CD4-positive, alpha-beta memory T cell (primary cell): ENCODE measurements at places on chromosomes 16 and 17. TPM values are rescaled to one million over a fixed set of nuclear protein-coding genes. Genes with fewer than 3 reads are reported as not detected.

- no peaks in the 10 kb centered on the region for H3K36me3 ChIP-seq
- H3K4me3 ChIP-seq = no peak overlapping the region
- DNase-seq = peak; percentile 51
- H3K27ac ChIP-seq = no peak overlapping the region
- no peaks in the 10 kb centered on the region for H3K27me3 ChIP-seq
- H3K4me1 ChIP-seq = peaks cover 13% of the 10 kb centered on the region
These were observed 47.2 kb downstream of the HOXB1 start for GRCh38 chr17:48483471-48484131.

- H3K27ac ChIP-seq = no peak overlapping the region
- no peak overlapping the region for H3K4me3 ChIP-seq
- no peaks in the 10 kb centered on the region for H3K4me1 ChIP-seq
These were observed 172.4 kb downstream of the STX8 start for GRCh38 chr17:9403257-9403656.

- no peak overlapping the region for H3K4me3 ChIP-seq
- peaks cover 52% of the 10 kb centered on the region for H3K36me3 ChIP-seq
- no peaks in the 10 kb centered on the region for H3K27me3 ChIP-seq
- peaks cover 32% of the 10 kb centered on the region for H3K4me1 ChIP-seq
- peak overlapping the region; percentile 38 for H3K27ac ChIP-seq
These were observed 4.8 kb upstream of the ADAT1 start for GRCh38 chr16:75627851-75628250.

- H3K4me1 ChIP-seq = peaks cover 54% of the 10 kb centered on the region
- H3K27ac ChIP-seq = peak within 1 kb of the TSS; percentile 94
- no peaks in the 10 kb centered on the region for H3K27me3 ChIP-seq
- H3K36me3 ChIP-seq = no peaks in the 10 kb centered on the region
These were observed at the start of gene CTCF for GRCh38 chr16:67562526-67562917. Gene CTCF (plus strand): TSS chr16:67562526. CDS start chr16:67610833, 48,307 bp downstream.

- no peak for DNase-seq
- H3K4me3 ChIP-seq = no peak overlapping the region
- no peaks in the 10 kb centered on the region for H3K4me1 ChIP-seq
- no peaks in the 10 kb centered on the region for H3K36me3 ChIP-seq
- H3K27ac ChIP-seq = no peak overlapping the region
- H3K27me3 ChIP-seq = no peaks in the 10 kb centered on the region
These were observed 18.0 kb downstream of the ABCC12 start for GRCh38 chr16:48137822-48138221.

DNA sequence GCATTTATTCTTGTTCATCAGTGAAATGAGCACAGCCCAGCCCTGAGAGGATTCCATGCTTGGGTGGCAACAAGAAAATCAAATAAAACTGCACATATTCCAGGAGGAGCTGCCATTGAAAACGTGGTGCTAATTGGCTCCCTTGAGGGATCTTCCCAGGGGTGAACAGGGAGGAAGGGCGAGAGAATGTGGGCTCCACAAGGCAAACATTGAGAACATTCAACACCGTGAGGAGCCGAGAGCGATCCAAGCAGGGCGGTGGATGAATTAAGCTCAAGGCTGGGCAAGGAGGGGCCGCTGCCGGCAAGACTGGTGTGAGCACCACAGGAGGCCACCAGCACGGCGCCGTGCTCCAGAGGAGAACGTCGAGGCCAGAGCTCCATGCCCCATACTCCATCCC, 166.9 kb downstream of the C16orf95 start:
- no peak overlapping the region for H3K27ac ChIP-seq
- H3K27me3 ChIP-seq = no peaks in the 10 kb centered on the region

DNA sequence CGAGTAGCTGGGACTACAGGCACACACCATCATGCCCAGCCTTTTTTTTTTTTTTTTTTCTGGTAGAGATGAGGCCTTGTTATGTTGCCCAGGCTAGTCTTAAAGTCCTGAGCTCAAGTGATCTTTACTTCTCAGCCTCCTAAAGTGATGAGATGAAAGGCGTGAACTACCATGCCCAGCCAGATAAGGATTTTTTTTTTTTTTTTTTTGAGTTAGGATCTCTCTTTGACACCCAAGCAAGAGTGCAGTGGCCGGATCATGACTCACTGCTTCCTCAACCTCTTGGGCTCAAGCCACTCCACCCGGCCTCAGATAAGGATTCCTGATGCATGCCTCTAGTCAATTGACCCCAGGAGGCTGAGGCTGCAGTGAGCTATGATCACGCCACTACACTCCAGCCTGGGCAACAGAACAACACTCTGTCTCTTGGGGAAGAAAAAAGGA, 11.2 kb upstream of the PLEKHG4 start:
- no peaks in the 10 kb centered on the region for H3K36me3 ChIP-seq
- no peak overlapping the region for H3K4me3 ChIP-seq
- H3K27me3 ChIP-seq = no peaks in the 10 kb centered on the region
- no peak for DNase-seq
- H3K4me1 ChIP-seq = no peaks in the 10 kb centered on the region

- DNase-seq = no peak
- H3K4me3 ChIP-seq = no peak overlapping the region
- peaks cover 23% of the 10 kb centered on the region for H3K36me3 ChIP-seq
- no peak overlapping the region for H3K27ac ChIP-seq
- H3K4me1 ChIP-seq = peaks cover 6% of the 10 kb centered on the region
- no peaks in the 10 kb centered on the region for H3K27me3 ChIP-seq
These were observed 14.7 kb downstream of the TMEM11 start for GRCh38 chr17:21199311-21199710.

DNA sequence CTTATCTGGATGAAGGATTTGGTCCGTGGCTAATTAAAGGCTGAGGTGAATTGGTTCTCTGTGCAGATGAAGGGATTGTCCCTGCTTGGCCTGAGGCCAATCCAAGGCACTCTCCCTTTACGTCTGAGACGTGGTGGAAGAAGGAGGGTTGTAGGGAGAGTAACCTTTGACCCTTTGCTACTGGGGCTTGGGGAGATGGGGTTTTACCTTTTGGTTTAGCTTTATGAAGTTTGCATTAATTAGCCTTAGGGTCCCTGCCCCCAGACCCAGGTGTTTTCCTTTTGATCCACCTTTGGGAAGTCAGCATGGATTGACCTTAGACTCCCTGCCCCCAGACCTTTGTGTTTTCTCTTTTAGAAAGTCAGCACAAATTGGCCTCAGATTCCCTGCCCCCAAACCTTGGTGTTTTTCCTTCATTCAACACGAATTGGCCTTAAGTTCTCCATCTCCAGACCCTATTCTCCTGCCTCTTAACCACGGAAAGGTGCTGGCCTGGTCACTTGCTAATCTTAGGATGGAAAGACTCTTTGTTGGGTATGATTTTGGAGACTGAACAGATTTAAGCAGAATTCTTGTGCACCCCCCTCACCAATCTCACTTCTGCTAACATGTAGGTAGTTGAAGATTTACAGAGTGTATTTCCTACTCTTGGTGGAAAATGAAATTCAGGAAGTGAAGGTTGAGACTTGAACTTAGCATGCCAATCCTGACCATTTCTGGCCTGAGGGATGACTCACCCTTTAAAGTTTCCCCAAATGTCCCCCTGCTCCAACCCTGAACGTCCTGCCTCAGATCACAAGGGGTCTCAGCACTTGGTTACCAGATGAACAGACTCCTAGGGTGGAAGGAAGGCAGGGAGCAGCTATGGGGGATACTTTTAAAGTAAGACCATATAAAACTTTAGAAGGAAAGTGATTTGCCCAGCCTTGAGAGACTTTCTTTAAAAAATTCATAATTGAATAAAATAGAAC, 23.1 kb upstream of the MMD start:
- no peak overlapping the region for H3K4me3 ChIP-seq
- H3K36me3 ChIP-seq = no peaks in the 10 kb centered on the region
- H3K27me3 ChIP-seq = no peaks in the 10 kb centered on the region
- DNase-seq = no peak
- no peaks in the 10 kb centered on the region for H3K4me1 ChIP-seq
- no peak overlapping the region for H3K27ac ChIP-seq

- H3K4me3 ChIP-seq = no peak overlapping the region
- peaks cover 39% of the 10 kb centered on the region for H3K4me1 ChIP-seq
- H3K27ac ChIP-seq = no peak overlapping the region
- H3K36me3 ChIP-seq = no peaks in the 10 kb centered on the region
- no peak for DNase-seq
These were observed 972 bp upstream of the ADCY9 start for GRCh38 chr16:4117250-4117578.

DNA sequence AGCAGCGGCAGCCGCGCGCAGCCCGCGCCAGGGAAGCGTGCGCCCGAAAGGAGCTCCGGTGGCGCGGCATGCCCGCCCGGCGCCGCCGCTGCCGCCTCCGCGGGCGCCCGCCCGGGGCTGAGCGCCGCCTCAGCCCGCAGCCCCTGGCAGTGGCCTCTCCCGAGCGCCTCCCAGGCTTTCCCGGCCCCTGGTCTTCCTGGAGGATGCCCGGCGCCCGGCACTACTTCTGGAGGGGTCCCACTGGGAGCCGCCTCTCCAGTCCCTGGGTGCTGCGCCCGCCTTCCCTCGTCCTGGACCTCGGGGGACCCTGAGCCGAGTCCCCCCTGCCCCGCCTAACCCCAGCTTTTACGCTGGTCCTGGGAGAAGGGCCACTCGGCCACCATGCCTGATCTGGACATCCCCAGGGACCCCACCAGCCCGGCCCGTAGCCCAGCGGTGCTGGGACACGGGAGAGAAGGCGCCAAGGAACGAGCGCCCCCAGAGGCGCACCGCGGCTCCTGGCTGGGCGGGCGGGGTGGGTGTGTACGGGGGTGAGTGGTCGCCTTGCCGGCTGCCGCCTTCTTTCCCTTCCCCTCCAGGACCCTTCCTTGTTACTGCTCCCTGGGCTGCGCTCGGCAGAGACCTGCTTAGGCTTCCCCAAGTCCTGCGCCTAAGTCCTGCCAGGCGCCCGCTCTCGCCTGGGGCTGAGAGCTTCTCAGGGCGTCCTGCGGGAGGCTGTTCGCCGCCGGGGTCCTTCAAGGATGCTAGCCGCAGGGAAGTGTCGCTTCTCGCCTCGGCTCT, 704 bp downstream of the ASIC2 start:
- no peak overlapping the region for H3K4me3 ChIP-seq
- no peak for DNase-seq
- no peak overlapping the region for H3K27ac ChIP-seq
- no peaks in the 10 kb centered on the region for H3K36me3 ChIP-seq
- no peaks in the 10 kb centered on the region for H3K4me1 ChIP-seq

DNA sequence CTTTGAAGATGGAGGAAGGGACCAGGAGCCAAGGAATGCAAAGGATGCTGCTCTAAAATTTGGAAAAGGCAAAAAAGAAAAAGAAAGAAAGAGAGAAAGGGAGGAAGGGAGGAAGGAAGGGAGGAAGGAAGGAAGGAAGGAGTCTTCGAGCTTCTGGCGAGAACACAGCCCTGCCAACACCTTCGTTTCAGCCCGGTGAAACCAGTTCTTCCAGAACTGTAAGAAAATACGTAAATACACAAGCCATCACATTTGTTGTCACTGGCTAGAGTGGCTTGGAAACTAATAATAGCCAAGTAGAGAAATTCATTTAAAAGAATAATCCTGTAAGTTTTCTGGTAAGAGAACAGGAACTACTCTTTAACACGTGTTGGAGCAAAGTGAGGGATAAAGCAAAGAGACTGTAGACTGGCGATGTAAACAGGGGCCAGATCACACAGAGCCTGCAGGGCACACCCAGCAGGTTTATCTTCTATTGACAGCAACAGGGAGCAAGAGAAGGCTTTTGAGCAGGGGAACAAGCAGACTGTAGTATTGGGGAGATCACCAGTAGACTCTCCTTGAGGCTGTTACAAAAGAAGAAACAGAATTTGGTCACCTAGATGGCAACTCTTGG, 188.7 kb upstream of the MPHOSPH6 start:
- H3K4me1 ChIP-seq = no peaks in the 10 kb centered on the region
- H3K36me3 ChIP-seq = no peaks in the 10 kb centered on the region
- no peak overlapping the region for H3K27ac ChIP-seq

- no peak overlapping the region for H3K4me3 ChIP-seq
- H3K27me3 ChIP-seq = no peaks in the 10 kb centered on the region
- H3K36me3 ChIP-seq = no peaks in the 10 kb centered on the region
- H3K27ac ChIP-seq = no peak overlapping the region
These were observed 611.3 kb upstream of the SALL1 start for GRCh38 chr16:51762081-51762996.

DNA sequence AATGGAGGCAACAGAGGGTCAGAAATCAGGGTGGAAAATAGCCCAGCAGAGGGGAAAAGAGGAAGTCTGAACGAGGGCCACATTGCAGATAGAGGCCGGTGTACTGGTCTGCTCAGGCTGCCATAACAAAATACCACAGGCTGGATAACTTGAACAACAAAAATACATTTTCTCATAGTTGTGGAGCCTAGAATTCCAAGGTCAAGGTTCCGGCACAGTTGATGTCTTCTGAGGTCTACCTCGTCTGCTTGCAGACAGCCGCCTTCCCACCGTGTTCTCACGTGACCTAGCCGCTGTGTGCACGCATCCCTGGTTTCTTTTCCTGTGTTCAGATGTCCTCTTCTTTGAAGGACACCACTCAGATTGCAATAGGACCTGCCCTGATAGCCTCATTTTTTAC, 249.4 kb downstream of the WWOX start:
- no peaks in the 10 kb centered on the region for H3K27me3 ChIP-seq
- H3K27ac ChIP-seq = no peak overlapping the region
- no peak overlapping the region for H3K4me3 ChIP-seq
- no peaks in the 10 kb centered on the region for H3K4me1 ChIP-seq
- no peak for DNase-seq
- H3K36me3 ChIP-seq = no peaks in the 10 kb centered on the region

SPATA22 gene
- not detected for total RNA-seq

CD300LB gene
- total RNA-seq = 0.19 TPM

HOXB1 gene
- not detected for total RNA-seq

TNP2 gene
- not detected for total RNA-seq

MYH8 gene
- not detected for total RNA-seq

OR1A1 gene
- not detected for total RNA-seq

IRX3 gene
- total RNA-seq = not detected

NLGN2 gene
- 9.8 TPM for total RNA-seq

SKAP1 gene
- 83.4 TPM for total RNA-seq

TM4SF5 gene
- not detected for total RNA-seq
